ENCODE measurements at places on chromosomes 1 and 21.

DNA sequence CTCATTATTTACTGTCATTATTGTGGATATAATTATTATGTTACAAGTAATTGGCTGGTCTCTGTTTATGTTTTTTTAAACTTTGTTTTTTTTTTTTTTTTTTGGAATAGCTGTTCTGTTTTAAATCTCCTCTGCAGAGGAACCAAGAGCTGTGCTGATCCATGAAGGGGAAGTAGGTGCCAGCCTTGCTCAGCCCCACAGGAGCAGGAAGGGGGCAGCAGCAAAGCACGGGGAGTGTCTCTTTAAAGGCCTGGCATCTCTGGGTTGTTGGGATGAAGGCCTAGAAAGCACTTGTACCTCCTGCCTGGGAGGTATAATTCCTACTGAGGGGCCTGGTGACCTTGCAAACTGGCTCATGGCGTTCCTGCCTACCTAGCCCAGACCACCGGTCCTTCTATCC is 2.5 kb upstream of the GRHL3 start:
- no peak for DNase-seq

DNA sequence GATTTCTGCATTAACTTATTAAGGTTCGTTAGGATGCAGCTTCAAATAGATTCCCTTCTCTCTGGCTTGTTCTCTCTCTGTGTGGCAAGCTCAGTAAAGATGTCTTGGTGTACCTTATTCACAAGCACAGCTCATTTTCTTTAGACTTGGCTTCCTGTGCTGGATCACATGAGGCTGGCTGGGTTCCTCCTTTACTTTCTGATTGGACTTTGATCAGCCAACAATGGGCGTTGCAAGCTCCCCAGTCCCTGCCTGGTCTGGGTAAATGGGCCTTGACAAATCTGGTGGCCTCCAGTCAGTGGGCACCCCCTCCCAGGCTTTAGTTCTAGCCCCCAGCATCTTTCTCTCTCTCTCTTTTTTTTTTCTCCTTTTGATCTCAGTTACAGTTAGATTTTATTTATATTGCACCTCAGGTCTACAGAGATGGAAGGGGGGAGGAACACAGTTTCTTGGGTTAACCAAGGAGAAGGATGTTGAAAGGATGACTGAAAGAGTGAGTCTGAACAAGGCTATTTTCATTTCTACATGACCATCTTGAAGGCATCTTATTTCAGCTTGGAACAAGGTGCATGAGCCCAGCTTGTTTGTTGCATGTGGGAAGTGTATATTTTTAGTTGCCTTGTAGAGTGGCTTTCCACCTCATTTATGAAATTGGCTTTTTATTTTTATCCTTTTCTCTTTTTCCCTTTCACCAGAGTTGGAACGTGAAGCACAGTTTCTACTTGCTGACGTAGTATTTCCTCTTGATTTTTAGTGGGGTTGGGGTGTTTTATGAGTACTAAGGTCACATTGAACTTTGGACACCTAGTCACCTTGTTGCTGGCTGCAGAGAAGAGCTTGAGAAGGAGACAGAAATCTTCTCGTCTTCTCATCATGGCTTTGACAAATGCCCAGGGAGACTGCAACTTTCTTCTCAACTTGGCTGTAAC is 77.1 kb downstream of the PBX1 start:
- no peak for DNase-seq

DNA sequence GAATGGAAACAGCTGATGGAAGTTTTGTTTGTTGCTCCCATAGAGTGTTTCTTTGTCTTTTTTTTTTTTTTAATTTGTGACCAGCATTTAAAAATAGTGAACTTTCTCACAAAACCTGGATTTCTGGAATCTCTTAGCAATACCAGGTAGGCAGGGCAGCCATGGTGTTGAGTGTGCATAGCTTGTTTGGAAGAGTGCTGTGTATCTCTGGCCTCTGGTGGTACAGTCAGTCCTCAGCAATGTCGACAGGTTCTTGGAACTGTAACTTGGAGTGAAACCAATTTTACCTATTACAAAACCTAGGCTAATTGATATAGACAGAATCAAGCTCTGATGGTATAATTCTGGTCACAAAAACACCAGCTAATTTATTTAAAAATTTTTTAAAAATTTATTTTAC is 6.7 kb downstream of the AADACL3 start:
- DNase-seq, result no peak

GRCh38 chr1:11339346-11340232 is 66.6 kb downstream of the UBIAD1 start:
- no peak for DNase-seq

- no peak for DNase-seq
These were observed 4.6 kb downstream of the COL9A2 start for GRCh38 chr1:40312238-40313205.

GRCh38 chr1:183982172-183982963 is 55.2 kb downstream of the COLGALT2 start:
- DNase-seq, result no peak
